Transverse colon (tissue), 4 donors: ENCODE measurements at places on chromosomes 2 and 18. TPM values are rescaled to one million over a fixed set of nuclear protein-coding genes. Genes with fewer than 3 reads are reported as not detected.
A peak's percentile ranks its signal among the peaks of the same experiment; 100 is the strongest.

GRCh38 chr18:48100651-48101165 is 170.2 kb upstream of the SMAD2 start:
- H3K36me3 ChIP-seq = no peaks in the 10 kb centered on the region
- H3K27me3 ChIP-seq = no peaks in the 10 kb centered on the region
- DNase-seq = no peak
- H3K4me1 ChIP-seq = peaks cover 3% of the 10 kb centered on the region
- H3K4me3 ChIP-seq = no peak overlapping the region

- no peaks in the 10 kb centered on the region for H3K4me1 ChIP-seq
- no peak overlapping the region for H3K4me3 ChIP-seq
- H3K27ac ChIP-seq = no peak overlapping the region
- DNase-seq = no peak
Measured at GRCh38 chr18:14776801-14777200, 28.8 kb downstream of the ANKRD30B start.

GRCh38 chr18:78920456-78921138 is 59.0 kb upstream of the SALL3 start:
- no peak for DNase-seq
- no peak overlapping the region for H3K4me3 ChIP-seq
- no peaks in the 10 kb centered on the region for H3K36me3 ChIP-seq
- H3K27me3 ChIP-seq = no peaks in the 10 kb centered on the region

GRCh38 chr2:137056704-137057103 is 291.4 kb downstream of the THSD7B start:
- no peaks in the 10 kb centered on the region for H3K27me3 ChIP-seq
- no peaks in the 10 kb centered on the region for H3K36me3 ChIP-seq
- no peak overlapping the region for H3K4me3 ChIP-seq
- no peaks in the 10 kb centered on the region for H3K4me1 ChIP-seq
- no peak overlapping the region for H3K27ac ChIP-seq

DNA sequence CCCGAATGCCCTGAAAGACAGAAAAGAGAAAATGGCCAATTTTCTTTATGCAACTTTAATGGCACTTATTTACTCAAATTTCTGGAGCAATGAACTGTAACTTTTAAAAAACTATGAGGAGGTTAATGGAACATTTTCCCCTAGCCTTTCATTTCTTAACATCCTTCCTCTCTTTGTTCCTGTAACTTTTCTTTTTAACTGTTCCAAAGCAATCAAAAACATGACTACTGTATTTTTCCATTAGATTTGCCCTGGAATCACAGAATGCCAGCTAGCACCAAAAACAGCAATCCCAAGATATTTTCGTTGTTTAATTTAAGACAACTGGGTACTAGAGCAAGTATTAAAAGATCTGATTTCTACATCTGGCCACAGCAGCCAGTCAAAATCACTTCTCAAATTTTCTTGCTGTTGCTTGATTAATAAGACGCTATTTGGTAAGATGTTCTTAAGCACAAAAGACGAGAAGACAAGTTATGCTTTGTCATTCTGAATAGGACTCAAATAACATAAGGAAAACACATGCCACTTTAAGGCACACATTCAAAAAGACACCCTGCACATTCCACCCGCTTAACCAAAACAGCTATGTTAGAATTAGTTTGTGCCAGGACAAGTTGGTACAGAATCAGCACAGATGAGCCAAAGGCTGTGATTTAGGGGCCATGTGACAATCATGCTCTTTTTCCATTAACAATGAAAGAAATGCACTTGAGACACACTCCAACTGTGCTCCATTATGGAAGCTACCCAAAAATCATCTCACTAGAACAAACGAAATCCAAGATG is 3.6 kb downstream of the STARD7 start:
- DNase-seq = no peak
- no peaks in the 10 kb centered on the region for H3K27me3 ChIP-seq
- H3K27ac ChIP-seq = peak overlapping the region; percentile 65
- H3K36me3 ChIP-seq = no peaks in the 10 kb centered on the region
- H3K4me3 ChIP-seq = no peak overlapping the region
- H3K4me1 ChIP-seq = peaks cover 68% of the 10 kb centered on the region

DNA sequence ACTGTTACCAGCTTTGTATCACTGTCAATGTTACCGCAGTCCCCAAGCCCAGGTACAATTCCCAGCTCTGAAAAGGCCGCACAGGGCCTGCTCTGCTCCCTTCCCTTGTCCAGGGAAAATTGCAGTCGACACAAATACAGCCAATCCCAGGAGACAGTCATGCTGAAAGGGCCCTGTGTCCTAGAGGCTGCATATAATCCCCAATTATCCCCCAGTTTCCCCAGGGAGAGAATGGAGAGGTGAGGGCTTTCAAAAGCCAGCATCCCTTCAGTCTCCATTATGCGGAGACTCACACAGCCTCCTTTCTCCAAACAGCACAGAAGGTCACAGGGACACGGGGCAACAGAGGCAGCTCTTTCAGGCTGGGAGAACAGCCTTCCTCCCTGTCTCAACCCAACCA is 17.1 kb upstream of the CTIF start:
- H3K27me3 ChIP-seq = no peaks in the 10 kb centered on the region
- H3K4me3 ChIP-seq = no peak overlapping the region
- no peak for DNase-seq
- H3K27ac ChIP-seq = no peak overlapping the region
- H3K36me3 ChIP-seq = no peaks in the 10 kb centered on the region

GRCh38 chr2:234164493-234165413 is 114.3 kb downstream of the SPP2 start:
- H3K36me3 ChIP-seq = no peaks in the 10 kb centered on the region
- H3K27me3 ChIP-seq = no peaks in the 10 kb centered on the region
- no peaks in the 10 kb centered on the region for H3K4me1 ChIP-seq
- no peak overlapping the region for H3K4me3 ChIP-seq

Gene CNDP1
- total RNA-seq = not detected

DNA sequence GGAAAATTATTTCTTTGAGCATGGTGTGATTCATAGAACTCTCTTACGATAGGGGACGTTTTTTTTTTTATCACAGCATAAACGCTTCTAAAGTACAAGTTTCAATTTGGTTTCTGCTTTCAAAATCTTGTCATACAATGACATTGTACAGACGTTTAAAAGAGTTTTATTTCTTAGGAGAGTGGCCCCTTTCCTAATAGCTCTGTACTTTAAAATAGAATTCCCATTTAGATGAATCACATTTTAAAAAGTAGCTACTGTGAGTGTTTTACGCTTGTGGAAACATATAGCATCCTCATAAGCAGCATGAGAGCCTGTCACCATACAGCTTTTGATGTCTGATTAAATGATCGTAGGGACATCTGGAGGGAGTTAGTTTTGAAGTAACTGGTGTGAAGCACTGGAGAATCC is 510.9 kb downstream of the PARD3B start:
- H3K36me3 ChIP-seq = no peaks in the 10 kb centered on the region
- no peak for DNase-seq
- H3K27ac ChIP-seq = no peak overlapping the region
- H3K27me3 ChIP-seq = no peaks in the 10 kb centered on the region
- no peaks in the 10 kb centered on the region for H3K4me1 ChIP-seq
- no peak overlapping the region for H3K4me3 ChIP-seq

- no peak for DNase-seq
- H3K27me3 ChIP-seq = no peaks in the 10 kb centered on the region
- H3K27ac ChIP-seq = no peak overlapping the region
- no peak overlapping the region for H3K4me3 ChIP-seq
- no peaks in the 10 kb centered on the region for H3K36me3 ChIP-seq
Measured at GRCh38 chr2:227491386-227491785, 19.4 kb downstream of the AGFG1 start.

DNA sequence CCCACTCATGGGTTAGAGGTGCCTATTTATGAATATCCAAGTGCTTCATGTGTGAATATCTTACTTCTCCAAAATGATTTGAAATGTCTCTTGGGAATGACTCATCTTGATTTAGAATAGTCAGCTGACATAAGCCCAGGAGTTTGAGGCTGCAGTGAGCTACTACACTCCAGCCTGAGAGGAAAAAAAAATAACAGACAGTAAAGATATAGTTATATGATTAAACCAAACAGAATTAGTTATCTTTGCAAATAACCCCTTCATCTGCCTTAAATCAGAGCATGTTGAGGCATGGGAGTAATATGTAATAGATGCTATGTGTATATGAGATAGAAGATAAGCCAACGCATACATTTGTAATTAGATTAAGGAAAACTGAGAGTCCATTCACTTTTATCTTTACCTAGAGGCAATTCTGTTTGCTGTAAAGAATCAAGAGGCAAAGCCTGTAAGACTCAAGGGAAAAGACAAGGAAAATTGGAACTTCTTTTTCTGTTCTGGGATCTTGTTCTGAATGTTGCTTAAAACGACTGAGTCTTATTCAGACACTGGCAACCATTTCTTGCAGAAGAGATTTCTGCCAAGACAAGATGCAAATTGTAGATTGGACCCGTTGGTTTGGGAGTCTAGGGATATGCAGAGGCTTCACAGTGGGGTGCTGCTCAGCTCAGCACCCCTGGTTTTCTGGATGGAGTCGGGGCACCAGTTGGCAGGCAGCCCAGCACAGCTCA is 104.4 kb downstream of the LIPG start:
- H3K36me3 ChIP-seq = no peaks in the 10 kb centered on the region
- no peaks in the 10 kb centered on the region for H3K27me3 ChIP-seq
- no peak overlapping the region for H3K4me3 ChIP-seq

- H3K27me3 ChIP-seq = peaks cover 7% of the 10 kb centered on the region
- H3K4me1 ChIP-seq = no peaks in the 10 kb centered on the region
Measured at GRCh38 chr18:79570266-79571201, 109.1 kb upstream of the CTDP1 start.

GRCh38 chr2:224029876-224030275 is 9.2 kb downstream of the SERPINE2 start:
- no peaks in the 10 kb centered on the region for H3K27me3 ChIP-seq
- no peaks in the 10 kb centered on the region for H3K4me1 ChIP-seq
- DNase-seq = no peak
- H3K27ac ChIP-seq = no peak overlapping the region

GRCh38 chr2:127660291-127660578 is 14.3 kb downstream of the GPR17 start:
- peaks cover 26% of the 10 kb centered on the region for H3K27me3 ChIP-seq
- no peak overlapping the region for H3K4me3 ChIP-seq
- DNase-seq = peak; percentile 3
- H3K4me1 ChIP-seq = peaks cover 20% of the 10 kb centered on the region

Gene CRYGB
- not detected for total RNA-seq

DNA sequence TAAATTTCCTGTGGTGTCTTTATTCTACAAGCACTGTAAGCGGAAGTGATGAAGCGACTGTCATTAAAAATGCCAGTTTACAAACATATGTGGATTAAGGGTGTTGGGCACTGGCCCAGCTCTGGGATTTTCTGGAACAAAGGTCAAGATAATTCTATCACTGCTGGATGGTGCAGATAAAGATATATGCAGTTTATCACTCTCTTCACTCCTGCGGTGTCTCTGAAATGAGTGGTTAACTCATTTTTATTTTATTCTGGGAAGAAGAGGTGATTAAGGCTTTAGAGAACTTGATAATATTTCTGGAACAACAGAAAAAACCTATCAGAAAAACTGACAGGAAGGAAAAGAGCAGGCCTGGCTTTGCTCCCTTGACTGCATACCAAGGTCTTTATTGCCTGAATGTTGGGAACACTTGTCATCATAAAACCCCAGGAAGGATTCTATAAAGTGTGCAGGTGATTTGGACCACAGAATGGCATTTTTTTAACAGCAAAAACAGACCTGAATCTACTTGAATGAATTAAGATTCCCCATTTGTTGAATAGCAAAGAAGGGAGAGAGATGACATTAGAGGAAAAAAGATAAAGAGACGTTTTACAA is 32.4 kb downstream of the ABCB11 start:
- H3K4me3 ChIP-seq = no peak overlapping the region
- peak overlapping the region; percentile 0 for H3K27ac ChIP-seq
- no peaks in the 10 kb centered on the region for H3K4me1 ChIP-seq
- peak; percentile 43 for DNase-seq
- no peaks in the 10 kb centered on the region for H3K36me3 ChIP-seq
- no peaks in the 10 kb centered on the region for H3K27me3 ChIP-seq

Gene LIPT1
- 7.8 TPM for total RNA-seq

DNA sequence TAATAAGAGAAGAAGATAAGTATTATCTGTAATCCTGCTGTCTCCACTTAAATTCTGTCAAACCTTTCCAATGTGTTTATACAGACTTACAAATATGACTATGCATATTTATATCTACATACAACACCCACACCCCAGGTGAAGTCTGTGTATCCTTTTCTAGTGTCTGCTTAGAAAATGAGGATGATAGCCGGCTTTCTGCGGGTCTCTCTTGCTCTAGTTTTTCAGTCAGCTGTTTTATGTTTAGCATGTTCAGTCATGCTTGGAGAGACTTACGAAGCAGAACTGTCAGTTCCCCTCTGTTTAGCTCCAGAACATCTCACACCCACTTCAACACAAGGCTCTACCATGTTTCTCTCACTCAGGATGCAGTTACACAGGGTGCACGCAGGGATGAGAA is 137.3 kb upstream of the NFATC1 start:
- DNase-seq = no peak
- no peaks in the 10 kb centered on the region for H3K36me3 ChIP-seq
- H3K27ac ChIP-seq = no peak overlapping the region
- no peak overlapping the region for H3K4me3 ChIP-seq

- H3K36me3 ChIP-seq = no peaks in the 10 kb centered on the region
- no peaks in the 10 kb centered on the region for H3K4me1 ChIP-seq
- no peak overlapping the region for H3K4me3 ChIP-seq
- no peaks in the 10 kb centered on the region for H3K27me3 ChIP-seq
Measured at GRCh38 chr18:25825056-25825455, 265.4 kb downstream of the SS18 start.

Gene IL1B
- 7.1 TPM for total RNA-seq

DNA sequence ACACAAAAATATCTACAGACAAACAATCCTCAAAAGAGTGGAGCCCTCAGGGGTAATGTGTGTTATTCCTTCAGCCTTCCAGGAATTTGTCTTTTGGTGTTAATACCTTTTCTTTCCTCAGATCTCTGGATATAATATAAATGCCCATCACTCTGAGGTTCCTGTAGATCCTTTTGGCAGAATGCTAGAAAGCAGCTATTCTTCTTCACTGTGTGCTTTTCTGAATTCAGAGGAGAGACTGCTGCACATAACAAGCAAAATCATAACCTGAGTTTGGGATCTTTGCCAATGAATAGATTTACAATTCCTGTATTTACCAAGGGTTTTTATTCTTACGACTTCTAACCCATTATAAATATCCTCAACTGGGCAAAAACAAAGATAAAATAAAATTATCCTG is 57.3 kb downstream of the KLF7 start:
- H3K4me3 ChIP-seq = no peak overlapping the region
- no peaks in the 10 kb centered on the region for H3K36me3 ChIP-seq

- H3K36me3 ChIP-seq = no peaks in the 10 kb centered on the region
- peaks cover 12% of the 10 kb centered on the region for H3K4me1 ChIP-seq
- peak overlapping the region; percentile 95 for H3K27ac ChIP-seq
Measured at GRCh38 chr2:189673661-189674373, 653 bp upstream of the ANKAR start.

Gene MAP3K19
- not detected for total RNA-seq
